ENCODE measurements at places on chromosomes 2 and 18. TPM values are rescaled to one million over a fixed set of nuclear protein-coding genes. Genes with fewer than 3 reads are reported as not detected.

The NAT8 gene
- total RNA-seq, result not detected

The SPATA3 gene
- total RNA-seq, result not detected

The REG3G gene
- not detected for total RNA-seq

The CRYGC gene
- total RNA-seq, result not detected

The SPOPL gene
- total RNA-seq, result 27.3 TPM

The TOGARAM2 gene
- total RNA-seq, result 1.5 TPM

The BCL2 gene
- 16.3 TPM for total RNA-seq

The ASIC4 gene
- total RNA-seq, result not detected

The GAL3ST2 gene
- 0.34 TPM for total RNA-seq

The PLGLB1 gene
- total RNA-seq, result 9.4 TPM

The HOXD13 gene
- not detected for total RNA-seq

The VIL1 gene
- not detected for total RNA-seq

The AAK1 gene
- 15.5 TPM for total RNA-seq

The SP140 gene
- 1.3 TPM for total RNA-seq

The RNU2-63P gene
- not detected for total RNA-seq

The GPAT2 gene
- total RNA-seq, result 1.2 TPM

The GAREM2 gene
- total RNA-seq, result 0.04 TPM

The IGFBP5 gene
- total RNA-seq, result 103 TPM

The IL18RAP gene
- not detected for total RNA-seq

The PCARE gene
- total RNA-seq, result 0.13 TPM

The UGT1A4 gene
- 2.3 TPM for total RNA-seq

The SMAD4 gene
- 171 TPM for total RNA-seq

The B3GNT7 gene
- 1.7 TPM for total RNA-seq

The BMP10 gene
- not detected for total RNA-seq

The RPRD1A gene
- total RNA-seq, result 44.2 TPM

The EFEMP1 gene
- total RNA-seq, result 107 TPM

The SLC9A4 gene
- 0.74 TPM for total RNA-seq

The SMIM21 gene
- not detected for total RNA-seq

The PECR gene
- total RNA-seq, result 4.8 TPM

The ITPRIPL1 gene
- total RNA-seq, result 0.84 TPM

The PKDCC gene
- 13.3 TPM for total RNA-seq

The STARD7 gene
- 101 TPM for total RNA-seq

The ARHGAP28 gene
- 5.9 TPM for total RNA-seq

The FOXD4L1 gene
- not detected for total RNA-seq

The FSHR gene
- total RNA-seq, result not detected

The IFT172 gene
- 14.0 TPM for total RNA-seq

The MARCO gene
- total RNA-seq, result 6.7 TPM

The NEU2 gene
- total RNA-seq, result 29.9 TPM

The CFAP210 gene
- total RNA-seq, result not detected

Measured in lower leg skin (tissue), 4 donors.